ENCODE measurements at places on chromosomes 16 and 17.

DNA sequence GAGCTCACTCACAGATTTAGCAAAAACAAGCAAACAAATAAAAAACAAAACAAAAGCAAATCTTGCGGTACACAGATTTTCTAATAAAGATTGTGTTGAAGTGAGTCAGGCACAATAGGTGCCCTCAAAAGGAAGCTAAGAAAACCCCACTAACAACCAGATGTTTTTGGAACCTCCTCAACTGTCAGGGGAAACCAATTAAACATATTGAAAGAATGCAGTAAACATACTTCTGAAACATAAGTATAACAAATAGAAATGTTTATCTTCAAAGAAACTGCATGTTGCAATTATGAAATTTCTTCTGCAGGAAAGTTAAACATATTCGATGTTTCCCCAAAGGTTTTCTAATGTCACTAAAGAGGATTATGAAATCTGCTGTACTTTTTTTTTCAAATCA lies 110.5 kb upstream of the CORO6 start:
- DNase-seq: no peak

DNA sequence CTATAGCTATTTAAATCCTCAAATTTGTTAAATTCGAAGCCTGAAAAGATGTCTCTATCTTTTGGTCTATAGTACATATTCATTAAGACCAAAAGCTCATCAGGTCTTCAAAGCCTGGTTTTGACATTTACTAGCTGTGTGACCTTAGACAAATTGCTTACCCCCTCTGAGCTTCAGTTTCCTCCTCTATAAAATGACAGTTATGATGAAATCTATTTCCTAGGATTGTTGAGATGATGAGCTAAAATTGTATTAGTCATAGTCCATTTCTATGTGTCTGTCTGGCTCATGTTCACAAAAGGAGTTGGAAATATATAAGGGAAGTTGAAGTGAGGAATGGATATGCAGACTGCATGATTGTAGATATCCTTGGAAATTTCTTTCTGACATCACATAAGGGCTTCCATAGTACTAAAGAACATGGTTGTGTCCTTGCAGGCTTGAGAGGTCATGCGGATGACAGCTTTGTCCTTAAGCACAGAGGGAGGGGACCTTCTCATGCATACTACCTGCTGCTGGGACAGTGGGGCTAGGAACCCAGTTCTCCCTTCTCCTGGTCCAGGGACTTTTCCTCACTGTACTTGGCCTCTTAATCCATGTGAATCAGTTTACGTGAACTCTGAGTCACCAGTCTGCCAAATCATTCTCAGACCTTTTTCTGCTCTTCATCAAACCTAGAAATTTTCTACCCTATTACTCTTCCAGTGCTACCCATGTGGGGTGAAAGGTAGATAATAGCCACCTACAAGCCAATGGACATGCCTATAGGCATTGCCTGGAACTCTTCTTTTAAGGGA lies 487.5 kb upstream of the SALL1 start:
- DNase-seq: no peak

- DNase-seq: no peak
These were observed 1.5 kb downstream of the DLX3 start for GRCh38 chr17:49993423-49994060.

- no peak for DNase-seq
These were observed 166.2 kb downstream of the SEC14L1 start for GRCh38 chr17:77306790-77307478.

DNA sequence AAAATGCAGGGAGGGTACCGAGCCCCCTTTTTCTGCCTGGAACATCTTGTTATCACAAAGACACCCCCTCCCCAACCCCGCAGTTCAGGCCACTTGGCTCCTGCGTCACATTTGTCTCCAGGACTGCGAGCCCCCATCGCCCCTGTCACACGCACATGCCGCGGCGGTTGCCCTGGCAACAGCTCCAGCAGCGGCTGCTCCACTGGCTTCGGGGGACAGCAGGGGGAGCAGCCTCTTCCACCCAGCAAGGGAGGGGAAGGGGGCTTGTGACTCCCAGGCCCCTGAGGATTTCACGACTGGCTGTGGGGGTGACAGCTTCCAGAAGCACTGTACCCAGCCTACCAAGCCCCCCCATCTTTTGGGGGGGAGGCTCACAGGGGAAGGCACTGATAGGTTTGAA lies 2.6 kb downstream of the BAIAP3 start:
- no peak for DNase-seq

DNA sequence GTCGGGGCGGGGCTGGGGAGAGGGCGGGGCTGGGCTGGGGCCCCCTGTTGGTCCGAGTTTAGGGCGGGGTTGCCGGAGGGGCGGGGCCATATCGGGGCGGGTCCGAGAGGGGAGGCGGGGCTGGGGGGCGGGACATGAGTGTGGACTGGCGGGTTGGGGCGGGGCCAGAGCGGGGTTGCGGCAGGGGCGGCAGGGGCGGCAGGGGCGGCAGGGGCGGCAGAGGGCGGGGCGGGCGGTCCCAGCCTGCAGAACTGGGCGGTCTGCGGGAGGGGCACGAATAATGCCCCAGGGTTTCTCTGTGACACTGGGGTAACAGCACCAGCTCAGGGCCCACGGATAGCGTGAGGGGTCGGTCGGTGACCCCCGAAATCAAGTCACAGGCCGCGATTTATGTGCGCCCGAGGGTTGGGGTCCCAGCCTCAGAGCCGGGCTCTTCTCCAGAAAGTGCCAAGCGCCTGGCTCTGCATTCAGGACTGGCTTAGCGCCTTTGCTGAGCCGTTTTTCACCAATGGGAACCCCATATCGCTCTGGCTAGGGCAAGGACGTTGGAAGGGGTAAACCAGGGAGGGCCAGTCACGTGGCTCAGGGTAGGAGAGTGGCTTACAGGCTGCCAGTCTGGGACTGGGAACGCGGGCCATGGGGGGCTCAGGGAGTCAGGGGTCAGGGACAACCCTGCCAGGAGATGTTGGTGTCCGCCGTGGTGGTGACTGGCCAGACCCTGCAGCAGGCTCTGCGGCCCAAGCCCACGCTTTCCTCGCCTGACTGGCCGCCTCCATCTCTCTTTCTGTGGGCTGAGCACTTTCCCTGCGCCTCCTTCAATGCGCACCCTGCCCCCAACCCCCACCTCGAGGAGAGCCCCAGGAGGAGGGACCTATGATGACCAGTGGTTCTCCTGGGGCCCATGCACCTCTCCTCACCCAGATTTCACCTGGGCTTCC lies 1.2 kb upstream of the METTL26 start:
- DNase-seq: peak; percentile 79

DNA sequence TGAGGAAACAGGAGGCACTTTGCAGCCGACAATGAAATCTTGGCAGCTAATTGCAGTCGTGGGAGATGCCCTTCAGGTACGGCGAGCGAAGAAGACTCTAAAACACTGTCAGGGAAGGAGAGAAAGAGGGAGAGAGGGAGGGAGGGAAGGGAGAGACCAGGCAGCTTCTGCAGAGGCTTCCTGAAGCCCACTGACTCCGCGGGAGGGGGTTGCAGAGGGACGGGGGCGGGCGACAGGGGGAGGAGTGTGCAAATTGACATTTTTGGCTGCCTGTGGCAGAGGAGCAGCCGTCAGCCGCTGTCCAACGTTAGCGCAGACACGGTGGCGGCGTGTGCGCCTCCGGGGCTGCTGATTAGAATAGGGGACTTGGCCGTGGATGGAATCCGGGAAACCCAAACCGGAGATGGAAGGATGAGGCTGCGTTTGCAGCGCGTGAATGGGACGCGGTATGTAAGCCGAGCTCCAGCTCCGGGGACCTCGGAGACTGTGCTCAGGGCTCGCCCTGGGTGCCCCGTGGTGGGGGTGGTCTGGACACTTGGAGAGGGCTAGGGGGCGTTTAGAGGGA lies 849.1 kb upstream of the RBFOX1 start:
- DNase-seq: no peak

DNA sequence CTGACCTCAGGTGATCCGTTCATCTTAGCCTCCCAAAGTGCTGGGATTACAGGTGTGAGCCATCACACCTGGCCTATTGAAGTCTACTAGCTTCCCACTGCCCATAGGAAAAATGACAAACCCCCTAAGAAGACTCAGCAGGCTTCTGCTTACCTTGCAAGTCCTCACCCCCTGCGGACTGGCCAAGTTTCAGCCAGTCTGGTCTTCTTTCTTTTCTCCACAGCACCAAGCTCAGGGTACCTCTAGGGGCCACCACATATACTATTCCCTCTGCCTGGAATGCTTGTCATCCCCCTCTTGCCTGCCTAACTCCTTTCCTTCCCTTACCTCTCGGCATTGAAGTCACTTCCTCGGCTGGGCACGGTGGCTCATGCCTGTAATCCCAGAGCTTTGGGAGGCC lies 31.2 kb downstream of the ABCC3 start:
- no peak for DNase-seq

DNA sequence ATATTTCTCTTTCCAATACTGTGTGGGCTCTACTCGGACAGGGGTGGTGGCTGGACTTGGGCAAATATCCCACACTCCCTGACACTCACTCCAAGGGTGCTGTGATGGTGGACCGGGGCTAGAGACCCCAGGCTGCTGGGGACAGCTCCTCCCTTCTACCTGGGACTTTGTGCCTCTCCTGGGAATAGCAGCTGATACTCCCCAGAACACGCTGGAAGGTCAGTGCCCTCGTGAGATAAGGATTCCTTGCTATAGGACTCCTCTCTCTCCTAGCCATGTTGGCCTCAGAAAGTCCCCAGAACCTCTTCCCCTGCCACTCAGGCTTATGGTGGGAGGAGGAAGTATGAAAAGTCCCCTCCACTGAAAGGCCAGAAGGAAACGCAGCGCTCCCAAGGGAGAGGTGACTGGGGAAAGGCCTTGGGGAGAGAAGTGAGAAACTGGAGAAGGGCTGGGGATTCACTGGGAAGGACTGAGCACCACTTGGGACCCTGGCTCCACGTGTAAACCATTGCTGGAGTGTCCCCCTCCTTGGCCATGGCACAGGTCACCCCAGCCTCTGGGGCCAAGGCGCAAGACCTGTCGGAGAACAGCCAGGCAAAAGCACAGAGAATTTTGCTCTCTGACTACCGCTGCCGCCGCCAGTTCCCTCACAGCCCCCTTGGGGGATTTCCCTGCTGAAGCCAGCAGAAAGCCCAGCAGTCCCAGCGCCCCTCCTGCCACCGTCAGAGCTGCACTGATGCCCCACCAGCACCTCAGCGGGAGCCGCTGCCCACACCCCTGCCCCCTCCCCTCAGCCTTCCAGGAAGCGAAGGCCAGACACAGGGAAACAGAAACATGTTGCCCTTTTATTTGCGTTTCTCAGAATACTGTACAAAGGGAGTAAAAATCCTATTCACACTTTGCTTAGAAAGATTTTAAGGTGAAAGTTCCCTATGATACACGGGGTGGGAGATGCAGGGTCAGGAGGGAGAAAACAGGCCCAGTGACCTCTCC lies 2.1 kb upstream of the GSDMB start:
- DNase-seq: peak; percentile 46

DNA sequence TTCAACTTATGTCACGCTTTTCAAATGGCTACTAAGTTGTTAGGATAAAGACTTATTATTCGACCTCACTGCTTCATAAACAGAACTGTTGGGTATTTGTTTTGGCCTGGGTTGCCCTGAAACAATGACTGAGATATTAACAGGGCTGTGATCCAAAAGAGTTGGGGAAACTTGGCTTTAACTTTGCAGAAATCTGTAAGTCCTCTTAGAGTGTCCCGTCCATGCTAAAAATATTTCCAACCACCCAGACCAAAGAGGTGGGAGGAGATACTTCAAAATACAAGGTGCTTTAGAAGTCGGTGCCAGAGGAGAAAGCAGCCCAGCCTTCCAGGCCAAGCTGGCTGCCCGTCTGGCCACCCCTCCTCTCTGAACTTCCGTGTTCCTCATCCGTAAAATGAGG lies 16.1 kb upstream of the SPATA32 start:
- no peak for DNase-seq

DNA sequence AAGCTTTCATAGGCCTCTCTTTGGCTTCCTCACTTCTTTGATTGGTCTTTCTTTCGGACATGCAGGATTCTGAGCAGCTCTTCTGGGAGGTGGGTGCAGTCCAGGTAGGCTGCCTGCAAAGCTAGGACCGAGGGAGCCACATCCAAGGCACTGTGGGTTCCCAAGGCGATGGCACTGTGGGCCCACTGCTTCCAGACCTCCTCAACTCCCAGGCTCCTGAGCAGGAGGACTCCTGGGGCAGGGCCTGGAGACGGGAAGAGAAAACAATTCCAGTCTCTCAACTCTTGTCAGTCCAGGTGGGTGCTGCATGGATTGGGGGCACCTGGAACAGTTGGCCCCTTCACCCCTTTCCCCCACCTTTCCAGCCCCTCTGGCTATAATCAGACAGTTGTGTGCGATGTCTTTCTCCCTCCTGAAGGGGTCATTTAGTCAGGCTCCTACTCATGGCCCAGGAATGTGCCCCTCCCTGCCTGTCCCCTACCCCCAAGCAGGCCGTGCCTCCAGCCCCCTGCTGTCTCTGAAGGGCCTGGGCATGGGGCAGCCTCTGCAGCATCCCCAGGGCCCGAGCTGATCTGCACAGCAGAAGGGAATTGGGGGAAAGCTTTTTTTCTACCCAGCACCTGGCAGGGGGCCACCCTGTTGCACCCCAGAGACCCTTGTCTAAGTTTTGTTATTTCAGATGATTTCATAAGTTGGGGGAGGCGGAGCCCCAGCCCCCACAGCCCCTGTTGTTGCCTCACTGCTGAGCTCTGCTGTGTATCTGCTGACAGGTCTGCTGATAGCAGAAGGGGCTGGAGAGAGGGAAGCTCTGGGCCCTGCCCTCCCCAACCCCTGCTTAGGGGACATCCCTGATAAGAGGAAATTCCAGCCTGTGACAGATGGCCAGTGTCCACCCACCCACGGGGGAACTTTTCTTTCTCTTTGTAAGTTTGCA lies 330.3 kb downstream of the SEC14L1 start:
- DNase-seq: no peak

- no peak for DNase-seq
These were observed 173.0 kb downstream of the CCDC182 start for GRCh38 chr17:57572062-57572461.

DNA sequence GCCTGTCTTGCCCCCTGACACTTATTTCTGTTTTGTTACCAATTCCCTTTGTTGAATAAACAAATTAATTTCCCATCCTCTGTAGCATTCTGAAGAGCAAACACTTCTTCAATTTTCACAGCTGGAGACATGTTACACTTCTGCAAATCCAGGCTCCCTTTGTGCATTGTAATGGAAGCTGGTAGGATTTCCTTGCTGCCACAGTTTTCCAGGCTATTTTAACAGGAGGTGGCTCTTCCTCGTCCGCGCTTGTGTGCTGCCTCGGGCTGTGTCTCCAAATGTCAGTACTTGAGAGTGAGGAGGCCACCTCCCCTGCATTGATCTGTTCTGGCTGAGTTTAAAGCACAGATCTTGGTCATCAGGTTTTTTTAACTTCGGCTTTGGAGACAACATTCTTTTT lies 40.0 kb downstream of the SOST start:
- DNase-seq: no peak

- no peak for DNase-seq
These were observed 2.4 kb downstream of the HLF start for GRCh38 chr17:55266958-55267688.

DNA sequence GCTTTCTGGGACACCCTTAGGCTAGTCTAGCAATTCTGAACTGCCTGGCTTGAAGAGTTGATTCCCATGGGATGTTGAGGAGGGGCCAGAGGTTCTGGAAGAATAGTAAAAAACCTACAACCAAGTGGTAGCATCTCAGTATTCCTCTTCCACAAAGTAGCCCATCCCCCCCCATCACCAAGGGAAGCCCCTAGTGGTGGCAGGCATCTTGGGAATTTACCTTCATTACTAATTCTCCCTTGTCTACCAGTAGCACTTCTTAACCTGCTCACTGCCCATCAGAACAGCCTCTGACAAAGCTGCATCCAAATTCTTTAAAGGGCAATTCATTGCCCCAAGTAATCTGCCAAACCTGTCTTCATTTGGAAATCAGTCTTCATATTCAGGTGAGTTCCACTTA lies 12.8 kb upstream of the RAB11FIP4 start:
- no peak for DNase-seq
